CD4-positive, alpha-beta T cell (primary cell): ENCODE measurements at places on chromosomes 13 and 19.

- no peak for DNase-seq
These were observed 3.4 kb downstream of the ITGBL1 start for GRCh38 chr13:101455863-101456262.

DNA sequence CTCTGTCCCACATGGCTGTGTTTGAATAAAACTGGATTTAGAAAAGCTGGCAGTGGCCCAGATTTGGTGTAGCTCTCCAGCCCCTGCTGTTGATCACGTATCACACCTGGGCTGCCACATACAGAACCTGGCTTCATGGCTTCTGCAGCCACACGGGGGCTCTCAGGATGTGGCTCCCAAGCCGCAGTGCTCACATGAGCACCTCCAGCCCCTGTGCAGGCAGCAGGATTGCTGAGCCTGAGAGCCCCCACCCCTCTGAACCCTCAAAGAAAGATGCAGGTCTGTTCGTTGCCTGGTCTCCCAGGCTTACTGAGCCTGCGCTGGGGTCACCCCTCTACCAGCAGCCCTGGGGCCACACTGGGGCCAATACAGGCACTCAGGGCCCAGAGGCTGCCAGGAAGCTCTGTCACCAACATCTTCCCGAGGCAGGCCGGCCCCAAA is 2.7 kb downstream of the PLEKHF1 start:
- DNase-seq = peak; percentile 77

DNA sequence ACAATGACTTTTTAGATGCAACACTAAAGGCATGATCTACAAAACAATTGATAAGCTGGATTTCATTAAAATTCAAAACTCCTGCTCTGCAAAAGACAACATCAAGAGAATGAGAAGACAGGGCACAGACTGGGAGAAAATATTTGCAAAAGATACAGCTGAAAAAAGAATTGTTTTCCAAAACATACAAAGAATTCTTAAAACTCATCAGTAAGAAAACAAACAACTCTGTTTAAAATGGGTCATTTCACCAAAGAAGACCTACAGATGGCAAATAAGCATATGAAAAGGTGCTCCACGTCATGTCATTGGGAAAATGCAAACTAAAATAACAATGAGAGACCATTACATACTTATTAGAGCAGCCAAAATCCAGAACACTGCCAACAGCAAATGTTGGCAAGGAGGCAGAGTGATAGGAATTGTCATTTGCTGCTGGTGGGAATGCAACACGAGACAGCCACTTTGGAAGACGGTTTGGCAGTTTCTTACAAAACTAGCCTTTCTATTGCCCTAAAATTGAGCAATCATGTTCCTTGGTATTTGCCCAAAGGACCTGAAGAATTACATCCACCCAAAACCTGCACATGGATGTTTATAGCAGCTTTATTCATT is 39.2 kb downstream of the FLT1 start:
- DNase-seq = no peak

DNA sequence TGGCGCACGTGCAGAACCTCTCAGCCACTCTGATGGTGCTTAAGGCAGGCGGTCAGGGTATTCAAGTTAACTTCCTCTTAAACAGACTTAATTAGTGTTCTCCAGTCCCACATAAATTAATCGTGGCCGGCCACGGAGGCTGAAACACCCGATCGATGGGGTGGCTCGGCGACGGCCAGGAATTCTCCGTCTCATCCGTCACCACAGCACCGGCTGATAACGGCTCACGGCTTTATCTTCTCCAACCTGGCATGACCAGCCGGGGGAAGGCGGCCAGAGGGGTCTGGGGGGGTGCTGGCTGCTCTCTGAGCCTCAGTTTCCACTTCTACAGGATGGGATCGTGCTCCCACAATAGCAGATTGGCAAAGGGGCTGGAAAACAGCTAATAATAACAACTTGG is 32.6 kb upstream of the TCF3 start:
- no peak for DNase-seq

DNA sequence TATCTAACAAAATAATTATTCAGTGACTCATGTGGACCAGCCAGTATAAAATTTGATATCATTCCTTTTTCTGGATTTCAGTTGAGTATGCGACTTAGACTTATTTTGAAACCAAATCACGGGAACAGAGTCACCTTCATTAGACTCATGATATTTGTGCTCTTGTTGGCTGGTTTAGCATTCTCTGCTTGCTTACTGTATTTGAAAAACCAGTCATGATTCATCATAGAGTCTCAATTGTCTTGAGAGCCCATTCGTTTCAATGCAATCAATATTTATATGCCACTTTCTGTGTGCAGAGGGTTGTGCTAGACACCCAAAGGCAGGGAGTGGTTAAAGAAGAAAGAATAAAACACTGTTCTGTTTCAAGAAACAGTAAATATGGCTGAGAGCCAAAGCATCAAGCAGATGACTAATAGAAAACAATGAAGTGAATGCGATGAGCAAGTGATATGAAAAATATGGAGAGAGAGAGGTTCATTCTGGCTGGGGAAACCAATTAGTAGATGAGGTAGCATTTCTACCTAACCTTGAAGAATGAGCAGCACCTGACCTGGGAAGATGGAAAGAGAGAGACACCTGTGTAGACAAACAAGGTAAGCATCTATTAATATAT is 99.6 kb upstream of the MBNL2 start:
- no peak for DNase-seq

- no peak for DNase-seq
These were observed 45.4 kb upstream of the MYCBP2 start for GRCh38 chr13:77372275-77372674.

DNA sequence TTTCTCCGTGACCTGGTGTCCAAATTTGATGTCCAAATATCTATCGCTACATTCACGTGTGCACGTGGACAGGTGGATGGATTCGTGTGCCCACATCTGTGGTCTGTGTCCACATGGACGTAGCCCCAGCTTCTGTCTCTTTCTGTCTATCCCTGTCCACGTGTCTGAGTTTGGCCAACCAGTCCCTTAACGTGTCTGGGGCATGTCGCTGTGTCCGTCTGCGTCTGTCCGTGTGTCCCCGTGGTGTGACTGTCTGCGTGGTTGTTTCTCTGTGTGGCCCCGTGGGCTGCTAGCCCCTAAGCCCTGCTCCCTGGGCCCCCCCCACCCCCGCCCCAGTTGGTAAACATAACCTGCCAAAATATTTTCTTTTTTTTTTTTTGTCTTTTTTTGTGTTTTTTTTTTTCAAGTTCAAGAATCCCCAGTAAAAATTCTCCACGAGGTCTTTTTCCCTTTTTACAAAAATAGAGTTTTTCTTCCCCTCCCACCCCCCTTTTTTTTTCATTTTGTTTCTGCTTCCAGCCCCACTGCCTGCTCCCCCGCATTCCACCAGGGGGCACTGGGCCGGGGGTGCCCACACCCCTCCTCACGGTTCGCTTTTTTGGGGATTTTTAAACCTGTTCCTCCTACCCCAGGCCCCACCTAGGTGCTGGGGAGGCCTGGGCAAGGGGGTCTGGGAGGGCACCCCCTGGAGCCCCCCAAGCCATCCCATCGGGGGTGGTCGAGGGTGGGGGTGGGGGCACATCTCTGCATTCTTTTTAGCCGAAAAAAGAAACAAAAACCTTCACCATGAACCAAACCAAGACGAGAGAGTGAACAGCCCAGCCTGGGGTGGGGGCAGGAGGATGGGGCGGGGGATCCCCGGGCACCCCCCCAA is 18.3 kb downstream of the PRKCSH start:
- peak; percentile 21 for DNase-seq

DNA sequence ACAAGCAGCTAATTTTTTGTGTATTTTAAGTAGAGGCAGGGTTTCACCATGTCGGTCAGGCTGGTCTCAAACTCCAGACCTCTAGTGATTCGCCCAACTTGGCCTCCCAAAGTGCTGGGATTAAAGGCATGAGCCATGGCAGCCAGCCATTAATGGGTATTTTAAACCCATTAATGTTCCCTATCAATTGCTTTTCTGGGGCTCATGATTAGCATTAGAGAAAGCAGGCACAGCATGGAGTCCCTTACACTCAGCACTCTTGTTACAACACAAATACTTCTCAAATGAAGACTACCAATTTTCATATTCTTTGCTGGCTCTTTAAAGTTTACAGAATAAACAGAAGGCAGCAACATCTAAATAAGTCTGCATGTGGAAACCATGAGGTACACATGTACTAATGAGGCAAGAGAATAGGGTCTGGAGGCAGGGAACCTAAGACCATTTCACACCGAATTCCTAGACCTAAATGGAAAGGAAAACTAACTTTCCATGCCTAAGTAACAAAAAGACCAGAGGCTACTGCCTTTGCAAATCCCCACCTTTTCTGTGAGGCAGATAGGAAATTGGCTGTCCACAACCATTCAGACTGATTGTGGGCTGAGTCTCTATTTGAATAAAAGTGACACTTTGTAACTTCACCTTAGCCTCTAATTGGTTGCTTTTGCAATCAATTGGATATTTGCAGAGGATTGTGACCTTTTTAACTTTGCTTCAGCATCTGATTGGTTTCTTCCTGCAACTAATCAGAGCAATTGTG is 21.2 kb downstream of the ZNF675 start:
- DNase-seq = no peak

- no peak for DNase-seq
These were observed 22.1 kb upstream of the POMP start for GRCh38 chr13:28636677-28637317.

DNA sequence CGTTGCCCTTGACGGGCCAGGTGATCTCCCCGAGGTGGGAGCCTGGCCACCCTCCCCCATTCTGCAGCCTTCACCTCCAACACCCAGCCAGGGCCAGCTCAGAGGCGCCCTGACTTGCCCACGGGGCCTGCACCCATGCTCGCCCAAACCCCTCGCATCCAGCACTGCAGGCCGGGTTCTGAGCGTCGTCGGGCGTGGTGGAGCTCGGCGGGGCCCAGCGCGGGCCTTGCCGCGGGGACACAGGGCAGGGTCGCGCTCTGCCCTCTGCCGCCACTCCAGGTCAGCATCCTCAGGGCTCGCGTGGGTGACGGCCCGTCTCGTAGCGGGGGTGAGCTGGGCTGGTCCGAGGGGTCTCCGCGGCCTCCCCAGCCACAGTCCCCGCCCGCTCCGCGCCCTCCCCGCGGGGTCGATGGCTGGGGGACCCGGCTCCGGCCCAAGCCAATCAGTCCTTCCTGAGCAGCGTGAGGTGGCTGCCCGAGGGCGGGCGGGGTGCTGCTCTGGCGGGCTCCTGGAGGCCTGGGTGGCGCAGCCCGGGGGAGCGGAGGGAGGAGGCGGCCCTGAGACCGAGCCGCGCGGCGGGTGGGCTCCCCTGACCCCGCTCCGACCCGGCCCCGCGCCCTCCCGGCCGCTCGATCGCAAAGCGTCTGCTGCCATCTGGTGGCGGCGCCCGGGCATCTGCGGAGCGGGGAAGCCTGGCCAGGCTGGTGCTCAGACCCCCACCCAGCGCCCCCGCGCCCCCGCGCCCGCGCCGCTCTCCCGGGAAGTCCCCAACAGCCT is 61.4 kb downstream of the CCNE1 start:
- peak; percentile 79 for DNase-seq

DNA sequence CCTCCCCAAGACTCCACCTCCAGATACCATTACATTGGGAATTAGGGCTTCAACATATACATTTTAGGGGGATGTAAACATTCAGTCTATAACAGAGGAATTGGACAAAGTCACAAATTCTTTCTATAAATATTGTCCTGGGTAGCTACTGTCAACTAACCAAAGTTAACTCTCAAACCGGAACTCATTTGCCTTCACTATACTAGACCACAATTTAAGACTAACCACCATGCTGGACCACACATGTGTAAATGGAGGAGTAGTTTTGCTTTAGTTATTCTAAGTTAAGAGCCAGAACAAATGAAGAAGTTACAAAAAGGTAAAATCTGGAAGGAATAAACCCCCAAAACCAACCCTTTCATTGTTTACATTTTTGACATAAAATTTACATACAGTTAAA is 222.8 kb downstream of the NDFIP2 start:
- no peak for DNase-seq

GRCh38 chr13:84606616-84607015 is 724.3 kb upstream of the SLITRK1 start:
- DNase-seq = no peak

DNA sequence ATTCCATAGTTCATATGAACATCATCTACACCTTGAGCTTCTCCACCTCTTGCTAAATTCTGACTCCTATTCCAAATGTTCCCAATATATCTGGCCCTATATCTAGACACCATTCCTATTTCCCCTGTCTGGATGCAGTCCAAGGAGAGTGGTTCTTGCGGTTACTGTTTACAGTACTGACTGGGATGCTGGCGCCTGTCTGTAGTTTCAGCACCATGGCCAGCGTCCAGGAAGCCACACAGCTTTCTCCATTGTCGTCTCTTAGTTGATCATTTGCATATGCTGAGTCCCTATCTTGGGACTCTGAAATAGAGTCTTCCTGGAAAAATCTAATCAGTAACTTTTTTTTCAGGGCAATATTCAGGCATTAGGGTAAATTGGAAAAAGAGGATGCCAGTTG is 14.9 kb downstream of the LAIR2 start:
- DNase-seq = peak; percentile 35

DNA sequence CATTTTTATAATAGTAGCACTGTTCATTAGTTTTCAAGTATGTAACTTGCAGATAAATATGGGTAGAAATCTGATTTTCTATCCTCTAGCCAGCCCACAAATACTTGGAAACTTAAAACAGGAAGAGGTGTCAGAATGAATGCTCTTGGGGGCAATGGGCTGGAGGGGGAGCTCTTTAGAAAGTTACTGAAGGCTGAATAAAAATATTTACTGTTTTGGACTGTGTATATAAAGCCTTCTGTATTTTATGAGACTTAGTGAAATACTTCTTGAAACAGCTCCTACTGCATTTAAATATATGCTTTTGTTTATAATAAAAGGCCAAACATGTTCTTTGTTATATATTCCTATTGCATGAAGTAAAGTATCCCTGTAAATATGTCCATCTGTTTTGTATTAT is 138.8 kb downstream of the RGCC start:
- no peak for DNase-seq

- no peak for DNase-seq
These were observed 36.4 kb upstream of the IGFL4 start for GRCh38 chr19:46076951-46077814.
